Dermis microvascular lymphatic vessel endothelial cell (primary cell): ENCODE measurements at places on chromosomes 5 and 9. TPM values are rescaled to one million over a fixed set of nuclear protein-coding genes. Genes with fewer than 3 reads are reported as not detected.

The ZNF454 gene
- total RNA-seq: 0.26 and 0.63 TPM in 2 replicates

The POLR3G gene
- 2.9 and 5.9 TPM in 2 replicates for total RNA-seq

The NIPAL4 gene
- not detected in 2 replicates for total RNA-seq

The SMIM33 gene
- under 0.01 TPM in 1 of 2 replicates, not detected in the other for total RNA-seq

The PCDHB5 gene
- total RNA-seq: 0.51 and 1.4 TPM in 2 replicates

The ARHGEF39 gene
- 0.51 and 1.0 TPM in 2 replicates for total RNA-seq

The TRPM3 gene
- 0.13 and 0.63 TPM in 2 replicates for total RNA-seq

The TLX3 gene
- total RNA-seq: not detected in 2 replicates

The SLC1A1 gene
- total RNA-seq: 4.2 and 7.2 TPM in 2 replicates

The C9orf153 gene
- 0.38 TPM in 1 of 2 replicates, not detected in the other for total RNA-seq

The MRRF gene
- 29.8 and 34.1 TPM in 2 replicates for total RNA-seq

GRCh38 chr5:107593009-107593408, 77.7 kb downstream of the EFNA5 start:
- DNase-seq: no peak

DNA sequence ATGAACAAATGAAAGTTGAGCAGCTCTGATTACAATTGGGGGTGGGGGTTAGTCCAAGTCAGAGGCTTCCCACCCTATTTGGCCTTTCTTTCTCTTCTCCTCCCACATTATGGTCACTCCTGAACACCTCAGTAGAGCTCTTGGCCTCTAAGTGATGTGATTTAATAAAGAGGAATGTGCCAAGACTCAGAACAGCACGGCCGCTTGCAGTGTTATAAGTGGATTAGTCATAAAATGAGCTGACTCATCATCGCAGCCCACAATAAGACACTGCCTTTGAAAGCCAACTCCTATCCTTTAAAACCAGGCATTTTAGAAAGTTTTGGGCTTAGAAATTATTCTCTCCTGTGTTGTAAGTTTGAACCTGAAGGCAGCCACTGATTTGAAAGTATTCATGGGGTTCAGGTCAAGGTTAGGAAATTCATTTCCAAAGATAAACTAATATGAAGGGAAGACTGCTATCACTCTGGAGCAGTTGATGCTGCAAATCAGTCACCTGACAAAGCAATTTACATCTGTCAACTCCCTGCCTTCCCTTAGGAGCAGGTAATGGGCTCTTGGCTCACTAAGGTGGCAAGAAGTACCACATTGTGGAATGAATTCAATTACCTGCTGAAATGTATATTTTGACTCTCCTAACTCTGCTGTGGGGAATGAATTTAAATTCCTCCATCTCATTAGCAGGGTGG, 283.6 kb upstream of the NMUR2 start:
- DNase-seq: no peak

- DNase-seq: no peak
Measured at GRCh38 chr5:68148096-68148495, 67.5 kb upstream of the PIK3R1 start.

GRCh38 chr9:89534515-89535287, 36.8 kb upstream of the SEMA4D start:
- DNase-seq: no peak

- no peak for DNase-seq
Measured at GRCh38 chr5:5116956-5117355, 23.2 kb upstream of the ADAMTS16 start.

- no peak for DNase-seq
Measured at GRCh38 chr5:175657593-175658271, at the start of gene HRH2. TSS of gene HRH2 (plus strand) at chr5:175658071. CDS start at chr5:175683234, 25,163 bp downstream.

- no peak for DNase-seq
Measured at GRCh38 chr9:99090336-99091130, 14.4 kb upstream of the TGFBR1 start.

DNA sequence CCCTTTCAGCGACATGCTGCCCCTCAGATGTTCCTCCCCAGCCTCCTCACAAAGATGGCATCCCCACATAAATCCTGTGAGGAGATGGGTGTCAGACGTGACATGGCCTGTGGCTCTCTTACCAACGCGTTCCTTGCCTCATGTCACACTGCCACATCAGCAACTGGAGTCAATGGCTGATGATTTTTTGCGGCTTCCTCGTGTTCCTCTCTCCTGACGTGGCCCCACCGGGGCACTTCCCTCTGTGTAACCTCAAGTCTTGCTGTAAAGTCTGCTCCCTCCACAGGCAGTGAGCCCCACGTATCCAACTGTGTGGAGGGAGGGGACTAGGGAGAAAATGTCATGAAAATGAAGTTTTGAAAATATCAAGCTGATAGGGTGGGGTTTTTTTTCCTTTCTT, 53.2 kb upstream of the SHISAL2B start:
- no peak for DNase-seq

DNA sequence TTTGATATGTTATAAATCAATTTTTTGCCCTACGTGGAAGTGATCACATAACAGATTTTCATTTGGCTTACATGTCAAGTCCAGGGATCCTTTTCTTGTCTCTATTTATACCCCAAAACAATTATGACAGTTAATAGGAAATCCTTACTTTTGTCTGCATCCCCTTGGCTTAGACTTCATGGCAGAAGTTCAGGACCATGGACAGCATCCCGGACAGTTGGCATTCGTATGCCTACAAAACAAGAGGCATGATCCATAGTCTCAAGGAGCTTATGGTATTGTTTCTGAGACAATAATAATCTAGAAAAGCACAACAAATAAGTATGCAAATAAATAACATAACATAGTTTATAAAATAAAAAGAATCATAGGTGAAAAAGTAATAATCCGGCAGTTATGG, 214.3 kb upstream of the GRIA1 start:
- DNase-seq: peak; percentile 11

- peak; percentile 87 for DNase-seq
Measured at GRCh38 chr5:15834596-15835245, 334.7 kb downstream of the FBXL7 start.

- DNase-seq: no peak
Measured at GRCh38 chr5:126172812-126173211, 250.4 kb upstream of the GRAMD2B start.

GRCh38 chr5:44827681-44828080, 18.9 kb downstream of the MRPS30 start:
- DNase-seq: no peak

GRCh38 chr5:115480271-115480670, 64.3 kb downstream of the FEM1C start:
- no peak for DNase-seq

DNA sequence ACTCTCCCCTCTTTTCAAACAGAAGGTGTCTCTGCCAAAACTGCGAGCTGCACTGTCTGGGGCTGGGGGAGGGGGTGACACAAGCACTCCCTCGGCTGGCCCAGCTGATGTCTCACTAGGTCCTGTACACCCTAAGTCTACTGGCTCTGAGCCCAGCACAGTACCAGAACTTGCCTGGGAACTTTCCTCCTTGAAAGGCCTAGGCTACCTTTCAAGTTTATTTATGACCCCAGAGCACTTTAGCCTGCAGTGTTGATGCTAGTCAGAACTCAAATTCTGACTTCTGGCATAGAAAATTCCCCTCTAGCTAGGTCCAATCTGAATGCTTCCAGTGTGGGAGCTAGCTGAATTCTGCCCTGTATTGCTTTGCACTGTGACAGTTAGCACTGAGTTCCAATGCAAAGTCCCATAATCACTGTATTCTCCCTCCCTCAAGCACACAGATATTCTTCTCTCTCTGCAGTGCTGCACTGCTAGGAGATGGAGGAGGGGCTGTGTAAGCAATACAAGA, 10.5 kb downstream of the LURAP1L start:
- DNase-seq: no peak

- DNase-seq: no peak
Measured at GRCh38 chr9:114693248-114693855, 11.4 kb upstream of the TEX48 start.

DNA sequence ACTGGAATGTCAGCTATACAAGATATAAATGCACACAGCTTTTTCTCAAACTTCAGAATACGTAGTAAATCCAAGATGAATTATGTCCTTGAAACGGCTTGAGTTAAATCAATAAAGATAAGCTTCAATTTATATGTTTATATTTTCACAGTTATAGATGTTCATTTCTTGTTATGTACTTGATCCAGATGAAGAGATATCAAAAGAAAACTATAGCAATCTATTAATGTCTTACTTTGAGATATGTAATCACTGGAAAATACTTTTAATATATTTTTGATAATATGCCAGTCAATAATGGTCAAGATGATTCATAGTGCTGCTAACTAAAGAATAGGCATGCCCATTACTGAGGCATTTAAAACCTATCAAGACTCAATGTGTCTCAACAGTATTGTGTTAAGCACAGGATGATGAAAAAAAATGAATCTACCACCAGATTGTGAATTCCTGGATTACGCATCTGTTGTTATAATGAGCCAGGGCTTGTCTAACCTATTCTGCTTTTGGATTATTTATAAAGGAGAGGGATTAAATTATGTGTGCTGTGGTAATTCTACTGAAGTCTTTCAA, 372.6 kb upstream of the PRR16 start:
- DNase-seq: no peak

DNA sequence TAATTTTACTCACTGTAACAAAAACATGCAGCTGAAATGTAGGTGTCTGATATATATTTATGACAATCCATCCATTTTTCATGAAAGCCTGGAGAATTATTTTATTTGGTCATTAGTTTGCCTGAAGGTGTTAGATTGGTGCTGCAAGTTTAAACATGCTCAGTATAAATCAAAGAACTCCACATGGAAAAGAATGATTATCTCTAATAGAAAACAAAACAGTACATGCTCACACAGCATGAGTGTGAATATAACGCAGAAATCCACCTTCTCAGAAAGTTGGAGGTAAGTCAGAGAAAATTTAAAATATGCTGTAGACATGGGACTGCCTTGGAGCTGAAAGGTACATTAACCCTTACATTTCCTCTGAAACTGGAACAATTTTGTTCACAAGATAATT, 165.5 kb upstream of the RGS7BP start:
- no peak for DNase-seq

DNA sequence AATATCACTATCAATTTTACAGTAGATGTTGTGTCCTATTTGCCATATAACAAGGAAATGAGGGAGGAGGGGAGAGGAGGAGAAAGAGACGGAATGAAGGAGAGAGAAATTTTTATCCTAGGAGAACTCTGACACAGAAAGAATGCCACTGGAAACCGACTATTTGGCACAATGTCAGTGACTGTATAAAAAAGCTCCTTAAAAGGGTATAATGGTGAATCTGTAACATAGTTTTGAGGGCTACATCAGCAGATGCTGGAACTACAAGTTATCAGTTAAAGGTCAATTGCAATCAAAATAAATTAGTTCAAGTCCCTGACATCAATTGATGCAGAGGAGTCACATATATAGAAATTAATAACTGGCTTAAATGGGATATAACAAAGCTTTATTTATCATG, 5.7 kb downstream of the EDIL3 start:
- no peak for DNase-seq

GRCh38 chr9:110440172-110440571, 102.5 kb upstream of the TXNDC8 start:
- no peak for DNase-seq
